Cortex of kidney (tissue), 1 donor: ENCODE measurements at places on chromosomes 1 and 21.

DNA sequence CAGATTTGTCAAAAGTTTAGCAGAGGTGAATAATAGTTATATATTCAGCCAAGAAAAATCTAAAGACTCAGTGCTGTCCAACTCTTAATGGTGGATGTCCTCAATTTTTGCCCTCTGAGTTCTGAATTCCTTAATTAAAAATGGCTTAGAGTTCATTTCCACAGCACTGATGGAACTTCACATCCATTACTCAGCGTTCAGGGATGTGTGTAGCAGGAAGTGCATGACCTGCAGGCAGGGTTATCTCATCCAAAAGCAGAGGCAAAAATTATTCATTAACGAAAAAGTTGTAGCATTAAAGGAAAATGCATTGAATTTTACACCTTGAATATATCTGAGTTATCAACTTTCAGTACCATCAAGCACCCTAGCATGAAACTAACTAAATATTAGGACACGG, 96.7 kb downstream of the ZP4 start:
- DNase-seq = no peak

GRCh38 chr1:10204003-10204642, 6.2 kb upstream of the KIF1B start:
- no peak for DNase-seq

DNA sequence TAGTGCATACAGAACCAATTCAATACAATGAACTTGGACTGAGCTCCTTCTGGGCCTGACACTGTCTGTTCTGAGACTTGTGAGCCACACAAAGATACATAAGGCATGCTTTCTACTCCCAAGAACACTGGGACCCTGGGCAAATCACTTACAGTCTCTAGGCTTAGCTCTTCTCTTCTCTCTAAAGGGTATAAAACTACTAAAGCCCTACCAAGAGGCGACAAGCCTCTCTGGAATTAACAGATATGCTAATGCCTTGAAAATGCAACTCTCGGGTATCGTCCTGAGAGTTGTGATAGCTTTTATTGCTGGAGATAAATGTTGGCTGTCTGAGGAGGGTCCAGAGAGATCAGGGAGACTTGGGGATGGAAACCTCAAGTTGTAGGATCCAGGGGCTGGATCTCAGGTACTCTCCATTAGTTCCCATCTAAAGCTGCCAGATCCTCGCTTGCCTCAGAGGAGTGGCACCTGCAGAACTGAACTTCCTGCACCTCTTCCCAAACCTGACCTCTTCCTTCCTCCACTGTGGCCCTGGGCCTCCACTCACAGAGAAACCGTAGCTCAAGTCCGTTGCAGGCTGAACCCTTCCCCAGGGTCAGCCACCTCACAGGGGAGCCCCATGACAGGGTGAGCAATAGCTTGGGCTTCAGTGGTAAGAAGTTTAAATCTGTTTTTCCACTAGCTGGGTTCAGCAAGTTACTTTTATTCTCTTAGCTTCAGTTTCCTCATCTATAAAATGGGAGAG, 11.5 kb upstream of the CFAP45 start:
- no peak for DNase-seq

GRCh38 chr1:245067257-245067656, 87.5 kb upstream of the KIF26B start:
- DNase-seq = no peak

GRCh38 chr1:156608036-156608674, 6.9 kb upstream of the GPATCH4 start:
- no peak for DNase-seq

DNA sequence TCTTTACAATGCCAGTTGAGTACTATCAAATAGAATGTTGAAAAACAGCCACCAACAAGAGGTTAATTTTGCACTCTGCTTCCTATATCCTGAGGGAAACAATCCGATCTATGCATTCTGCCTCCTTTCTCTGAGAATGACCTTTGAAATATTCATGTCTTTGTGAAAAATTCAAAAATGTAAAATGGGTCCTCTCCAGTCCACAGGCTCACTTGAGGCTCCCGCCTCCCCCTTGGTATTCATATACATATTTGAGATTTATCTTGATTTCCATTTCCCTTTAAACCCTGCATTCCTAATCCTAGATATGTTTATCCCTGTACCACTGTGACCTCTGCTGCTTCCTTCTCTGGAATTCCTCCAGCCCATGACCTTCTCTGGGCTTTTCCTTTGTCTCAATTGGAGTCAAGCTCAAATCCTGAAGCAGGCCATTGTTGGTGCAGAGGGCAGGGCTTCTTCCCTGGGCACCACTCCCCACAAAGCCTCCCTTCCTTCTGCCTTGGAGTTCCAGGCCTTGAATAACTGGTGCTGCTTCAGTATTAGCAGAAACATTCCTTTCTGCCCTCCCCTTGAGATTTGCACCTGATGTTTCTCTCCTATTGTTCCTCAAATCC, 296.8 kb downstream of the PBX1 start:
- no peak for DNase-seq

- DNase-seq = no peak
Observed at GRCh38 chr1:21647431-21648351, 21.5 kb downstream of the RAP1GAP start.

DNA sequence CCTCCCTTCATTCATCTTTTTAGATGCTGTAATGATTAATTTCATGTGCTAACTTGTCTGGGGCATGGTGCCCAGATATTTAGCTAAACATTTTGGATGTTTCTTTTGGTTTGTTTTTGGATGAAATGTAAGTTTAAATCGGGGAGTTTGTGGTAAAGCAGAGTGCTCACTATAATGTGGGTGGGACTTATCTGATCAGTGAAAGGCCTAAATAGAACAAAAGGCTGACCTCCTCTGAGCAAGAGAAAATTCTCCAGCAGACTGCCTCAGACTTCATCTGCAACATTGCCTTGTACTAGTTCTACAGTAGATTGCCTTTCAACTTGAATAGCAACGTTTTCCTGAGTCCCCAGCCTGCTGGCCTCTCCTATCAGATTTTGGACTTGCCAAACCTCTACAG, 183.6 kb downstream of the S1PR1 start:
- DNase-seq = no peak

- DNase-seq = no peak
Observed at GRCh38 chr1:230108580-230108979, 41.5 kb downstream of the GALNT2 start.

DNA sequence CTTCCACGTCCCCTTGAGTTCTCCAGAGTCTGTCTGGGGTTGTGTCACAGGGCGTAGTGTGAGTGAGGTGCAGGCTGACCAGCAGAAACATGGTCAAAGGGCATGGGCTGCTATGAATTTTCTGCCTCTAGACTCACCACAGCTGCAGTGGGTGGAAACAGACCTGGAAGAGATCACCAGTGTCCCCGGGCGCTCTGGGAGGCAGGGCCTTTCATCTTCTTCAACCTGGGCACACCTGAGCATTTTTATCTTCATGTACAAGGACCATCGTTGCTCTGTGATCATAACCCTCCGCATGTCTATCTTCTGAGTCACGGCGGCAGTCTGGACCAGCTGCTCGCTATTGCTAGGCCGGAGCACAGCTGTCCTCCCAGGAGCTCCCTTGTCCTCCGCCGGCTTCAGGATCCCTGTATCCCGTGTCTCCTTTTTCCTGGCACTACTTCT, 29.6 kb downstream of the DEGS1 start:
- DNase-seq = no peak

DNA sequence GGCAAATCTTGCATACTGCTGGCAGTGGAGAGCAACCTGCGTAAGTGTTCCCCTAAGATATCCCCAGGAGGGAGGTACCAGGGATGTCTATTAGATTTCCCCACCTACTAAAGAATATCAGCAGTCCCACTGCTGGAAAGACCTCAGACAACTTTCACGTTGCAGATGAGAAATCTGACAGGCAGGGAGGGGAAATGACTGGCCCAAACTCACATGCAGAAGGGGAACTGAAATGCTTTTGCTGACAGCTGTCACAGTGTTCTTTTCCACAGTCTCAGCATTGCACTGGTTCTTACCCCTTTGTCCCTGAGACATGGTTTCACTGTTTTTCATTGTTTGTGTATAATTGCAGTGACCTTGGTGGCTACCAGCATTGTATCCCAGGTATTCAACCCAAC, 84.8 kb upstream of the ATP1A1 start:
- no peak for DNase-seq

GRCh38 chr1:101980974-101981373, 15.8 kb downstream of the OLFM3 start:
- no peak for DNase-seq

- no peak for DNase-seq
Observed at GRCh38 chr1:176669782-176670181, 206.8 kb downstream of the PAPPA2 start.

- DNase-seq = no peak
Observed at GRCh38 chr1:178784131-178784536, 59.1 kb downstream of the RALGPS2 start.

DNA sequence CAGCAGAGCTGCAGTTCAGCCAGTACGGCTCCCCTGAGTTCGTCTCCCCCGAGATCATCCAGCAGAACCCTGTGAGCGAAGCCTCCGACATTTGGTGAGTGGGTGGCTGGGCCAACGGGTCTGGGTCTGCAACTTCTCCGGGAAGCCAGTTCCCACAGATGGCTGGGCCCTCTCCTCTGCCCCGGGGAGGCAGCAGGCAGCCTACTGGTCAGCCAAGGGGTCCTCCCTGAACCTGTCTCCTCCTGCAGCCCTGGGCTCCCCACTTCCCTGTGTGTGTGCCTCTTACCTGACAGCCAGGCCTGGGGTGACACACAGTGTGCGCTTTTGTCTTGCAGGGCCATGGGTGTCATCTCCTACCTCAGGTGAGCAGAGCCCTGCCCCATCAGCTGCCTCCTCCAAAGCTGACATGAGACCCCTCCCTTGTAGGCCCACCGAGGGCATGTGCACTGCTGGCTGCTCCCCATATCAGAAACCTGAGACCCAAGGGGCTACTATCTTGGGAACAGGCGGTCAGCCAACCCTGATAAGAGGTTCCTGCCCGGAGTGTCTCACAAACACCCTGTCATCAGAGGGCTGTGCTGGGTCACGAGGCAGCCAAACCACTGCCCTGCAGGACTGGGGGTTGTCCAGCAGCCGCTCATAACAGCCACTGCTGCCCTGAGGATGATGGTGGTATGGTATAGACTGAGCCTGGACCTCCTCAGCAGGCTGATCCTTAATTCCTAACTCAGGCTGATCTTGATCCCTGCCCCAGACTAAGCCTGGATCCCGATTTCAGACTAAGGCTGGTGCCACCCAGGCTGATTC, 37.6 kb downstream of the TRIM11 start:
- DNase-seq = no peak

DNA sequence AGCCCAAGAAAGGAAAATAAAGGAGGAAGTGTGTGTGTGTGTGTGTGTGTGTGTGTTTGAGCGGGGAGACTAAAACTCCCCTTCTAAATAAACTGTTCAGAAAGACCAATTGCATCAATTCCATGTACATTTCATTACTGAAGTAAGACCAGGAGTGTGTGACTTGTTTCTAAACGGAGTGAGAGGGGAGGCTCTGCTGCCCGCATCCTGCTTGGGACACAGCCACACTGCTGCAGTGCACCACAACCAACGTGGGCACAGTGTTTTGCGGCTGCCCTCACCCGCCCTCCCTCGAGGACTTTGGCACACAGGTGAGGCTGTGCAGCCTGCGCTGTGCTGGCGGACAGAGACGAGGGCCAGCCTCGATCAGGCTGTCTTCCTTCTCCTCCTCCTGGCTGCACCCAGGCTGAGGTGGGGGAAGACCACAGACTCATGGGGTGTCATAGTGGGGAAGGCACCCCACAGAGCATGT, 31.0 kb upstream of the H6PD start:
- DNase-seq = no peak

DNA sequence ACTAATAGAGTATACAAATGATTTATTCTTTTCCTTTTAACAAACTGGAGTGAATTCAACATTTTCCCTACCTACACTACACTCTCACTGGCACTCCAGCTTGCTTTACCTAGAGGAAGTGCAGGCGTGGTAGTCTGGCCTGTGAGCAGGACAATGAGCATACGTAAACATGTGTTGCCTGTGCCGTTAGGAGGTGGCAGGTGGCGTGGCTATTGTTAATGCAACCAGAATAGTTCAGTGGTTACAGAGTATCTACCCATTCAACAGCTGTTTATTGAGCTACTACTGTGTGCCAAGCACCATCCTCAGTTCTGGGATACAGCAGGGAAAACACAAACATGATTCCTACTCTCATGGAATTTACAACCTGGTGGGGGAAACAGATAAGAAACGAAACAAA, 299.7 kb upstream of the KAZN start:
- no peak for DNase-seq

- no peak for DNase-seq
Observed at GRCh38 chr1:113118266-113118665, 45.3 kb downstream of the LRIG2 start.

- no peak for DNase-seq
Observed at GRCh38 chr1:85734931-85735330, 26.7 kb upstream of the ZNHIT6 start.

DNA sequence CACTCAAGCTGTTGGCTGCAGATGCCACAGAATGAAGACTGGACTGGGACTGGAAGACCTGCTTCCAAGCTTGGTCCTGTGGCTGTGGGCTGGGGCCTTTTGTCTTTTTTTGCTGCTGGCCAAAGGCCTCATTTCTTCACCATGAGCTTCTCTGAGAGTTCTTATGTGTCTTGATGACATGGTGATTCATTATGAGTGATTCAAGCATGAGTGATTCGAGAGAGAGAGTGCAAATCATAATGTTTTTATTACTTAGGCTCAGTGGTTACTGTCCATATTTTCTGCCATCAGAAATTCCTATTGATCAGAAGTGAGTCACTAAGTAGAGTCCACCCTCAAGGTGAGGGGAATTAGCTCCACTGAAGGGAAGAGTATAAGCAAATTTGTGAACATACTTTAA, 94.0 kb downstream of the PCP4 start:
- no peak for DNase-seq

DNA sequence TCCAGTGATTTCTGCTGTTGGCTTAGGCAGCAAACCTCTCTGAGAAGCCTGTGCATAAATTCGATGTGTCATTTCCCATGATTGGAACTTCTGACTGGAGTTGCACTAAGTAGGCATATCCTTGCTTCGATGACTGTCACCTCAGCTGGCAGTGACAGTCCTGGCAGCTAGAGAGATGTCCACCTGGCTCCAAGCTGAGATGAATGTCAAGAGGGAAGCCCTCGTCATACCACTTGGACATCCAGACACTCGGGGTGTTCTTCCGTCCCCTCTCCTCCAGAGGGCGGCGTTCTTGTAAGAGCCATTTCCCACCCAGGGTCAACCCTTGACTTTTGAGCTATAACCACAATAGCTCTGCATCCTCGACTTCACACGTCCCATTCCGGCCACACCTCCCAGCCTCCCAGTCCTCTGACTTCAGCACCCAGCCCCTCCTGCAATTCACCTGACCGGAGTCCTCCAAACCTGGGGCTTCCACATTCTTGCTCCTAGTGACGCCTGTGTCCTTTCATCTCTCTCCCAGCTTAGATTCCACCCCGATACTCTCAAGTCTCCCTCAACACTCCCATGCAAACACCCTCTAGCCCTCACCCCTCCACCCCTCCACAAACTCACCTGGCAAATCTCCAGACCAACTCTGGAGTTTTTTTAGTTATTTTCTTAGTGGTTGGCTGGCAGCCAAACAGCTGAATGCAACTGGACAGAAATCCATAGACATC, 17.3 kb downstream of the CA6 start:
- no peak for DNase-seq

GRCh38 chr1:215104283-215104682, 21.7 kb downstream of the KCNK2 start:
- no peak for DNase-seq
